ENCODE measurements at places on chromosomes 7 and 10.

DNA sequence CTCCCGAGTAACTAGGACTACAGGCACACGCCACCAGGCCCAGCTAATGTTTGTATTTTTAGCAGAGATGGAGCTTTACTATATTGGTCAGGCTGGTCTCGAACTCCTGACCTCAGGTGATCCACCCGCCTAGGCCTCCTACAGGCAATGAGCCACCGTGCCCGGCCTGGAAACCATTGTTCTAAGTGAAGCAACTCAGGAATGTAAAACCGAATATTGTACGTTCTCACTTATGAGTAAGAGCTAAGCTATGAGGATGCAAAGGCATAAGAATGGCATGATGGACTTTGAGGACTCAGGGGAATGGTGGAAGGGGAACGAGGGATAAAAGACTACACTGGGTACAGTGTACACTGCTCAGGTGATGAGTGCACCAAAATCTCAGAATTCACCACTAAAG lies 235.1 kb upstream of the AUTS2 start:
- DNase-seq = no peak

DNA sequence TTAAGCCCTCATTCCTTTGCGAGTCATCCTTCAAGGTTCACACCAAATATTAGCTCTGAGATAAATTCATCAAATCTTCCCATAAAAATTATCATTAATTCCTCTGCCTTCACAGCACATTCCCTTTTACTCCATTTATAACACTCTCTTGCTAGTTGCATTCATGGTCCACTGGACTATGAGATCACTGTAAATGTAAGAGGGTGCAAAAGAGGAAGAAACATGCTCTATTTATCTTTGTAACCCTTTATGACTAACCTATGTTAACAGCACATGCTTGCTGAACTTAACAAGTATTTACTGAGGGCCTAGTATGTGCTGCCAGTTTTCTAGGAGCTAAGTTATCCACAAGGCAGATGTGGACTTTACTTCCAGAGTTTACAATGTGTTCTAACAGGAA lies 86.7 kb upstream of the TMEM168 start:
- DNase-seq = no peak

GRCh38 chr7:11394438-11394837 lies 420.8 kb downstream of the PHF14 start:
- no peak for DNase-seq

GRCh38 chr7:154879629-154880028 lies 123.3 kb downstream of the PAXIP1 start:
- no peak for DNase-seq

GRCh38 chr10:6237199-6237530 lies 34.4 kb downstream of the PFKFB3 start:
- DNase-seq = no peak

DNA sequence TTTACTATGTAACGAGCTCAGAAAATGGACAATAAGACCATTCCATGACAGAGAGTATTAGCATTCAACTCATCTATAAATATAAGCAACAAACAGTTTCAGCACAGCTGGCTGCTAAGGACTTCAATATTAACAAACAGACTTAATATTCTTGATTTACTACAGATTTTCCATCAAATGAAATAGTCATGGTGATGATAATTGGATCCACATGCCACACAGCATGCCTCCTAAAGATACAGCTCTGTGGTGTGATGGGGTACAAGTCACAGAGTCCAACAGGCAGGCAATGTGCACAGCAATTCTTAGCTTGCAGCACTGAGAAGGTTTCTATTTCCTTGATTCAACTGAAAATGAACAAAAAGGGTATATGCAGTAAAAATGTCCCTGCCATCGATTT lies 54.0 kb downstream of the DOCK4 start:
- DNase-seq = no peak

GRCh38 chr10:52984169-52984568 lies 211.6 kb upstream of the MBL2 start:
- DNase-seq = no peak

GRCh38 chr7:6553448-6554044 lies 2.3 kb upstream of the GRID2IP start:
- no peak for DNase-seq

DNA sequence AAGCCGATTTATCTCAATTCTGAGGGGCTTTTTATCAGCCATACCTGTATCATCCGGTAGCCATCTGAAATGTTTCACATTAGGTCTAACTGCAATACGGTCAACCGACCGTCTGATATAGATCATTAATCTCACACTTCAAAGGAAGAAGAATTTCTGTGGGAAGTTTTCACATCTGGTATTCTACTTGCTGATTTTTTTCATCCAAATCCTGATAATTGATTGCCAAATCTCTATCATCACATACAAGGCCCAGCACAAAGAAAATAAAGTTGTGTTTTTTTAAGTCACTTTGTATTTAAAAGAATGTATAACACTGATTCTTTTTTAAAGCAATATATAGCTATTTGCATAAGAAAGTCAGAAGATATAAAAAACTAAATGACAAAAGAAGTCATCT lies 132.3 kb downstream of the DKK1 start:
- no peak for DNase-seq

DNA sequence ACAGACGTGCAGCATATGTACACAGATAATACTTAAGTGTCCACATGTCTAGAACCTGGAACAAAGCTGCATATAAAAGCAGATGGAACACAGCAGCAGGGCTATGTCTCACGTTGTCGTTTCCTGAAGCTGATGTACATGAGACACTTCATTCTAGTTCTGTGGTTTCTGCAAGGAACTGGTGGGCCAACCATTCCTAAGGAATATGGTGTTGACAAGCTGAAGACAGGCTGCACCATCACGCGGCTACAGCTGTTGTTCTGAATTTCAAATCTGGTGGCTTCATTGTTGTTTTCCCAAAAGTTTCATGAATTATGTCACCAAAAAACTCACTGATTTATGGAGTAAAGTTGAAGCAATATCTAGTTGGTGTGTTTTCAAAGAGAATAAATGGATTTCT lies 33.7 kb downstream of the PRKAG2 start:
- DNase-seq = no peak

- DNase-seq = no peak
These were observed 30.7 kb downstream of the TSPAN15 start for GRCh38 chr10:69481811-69482524.

- DNase-seq = peak; percentile 54
These were observed 30.3 kb downstream of the TRIM8 start for GRCh38 chr10:102674566-102674965.

DNA sequence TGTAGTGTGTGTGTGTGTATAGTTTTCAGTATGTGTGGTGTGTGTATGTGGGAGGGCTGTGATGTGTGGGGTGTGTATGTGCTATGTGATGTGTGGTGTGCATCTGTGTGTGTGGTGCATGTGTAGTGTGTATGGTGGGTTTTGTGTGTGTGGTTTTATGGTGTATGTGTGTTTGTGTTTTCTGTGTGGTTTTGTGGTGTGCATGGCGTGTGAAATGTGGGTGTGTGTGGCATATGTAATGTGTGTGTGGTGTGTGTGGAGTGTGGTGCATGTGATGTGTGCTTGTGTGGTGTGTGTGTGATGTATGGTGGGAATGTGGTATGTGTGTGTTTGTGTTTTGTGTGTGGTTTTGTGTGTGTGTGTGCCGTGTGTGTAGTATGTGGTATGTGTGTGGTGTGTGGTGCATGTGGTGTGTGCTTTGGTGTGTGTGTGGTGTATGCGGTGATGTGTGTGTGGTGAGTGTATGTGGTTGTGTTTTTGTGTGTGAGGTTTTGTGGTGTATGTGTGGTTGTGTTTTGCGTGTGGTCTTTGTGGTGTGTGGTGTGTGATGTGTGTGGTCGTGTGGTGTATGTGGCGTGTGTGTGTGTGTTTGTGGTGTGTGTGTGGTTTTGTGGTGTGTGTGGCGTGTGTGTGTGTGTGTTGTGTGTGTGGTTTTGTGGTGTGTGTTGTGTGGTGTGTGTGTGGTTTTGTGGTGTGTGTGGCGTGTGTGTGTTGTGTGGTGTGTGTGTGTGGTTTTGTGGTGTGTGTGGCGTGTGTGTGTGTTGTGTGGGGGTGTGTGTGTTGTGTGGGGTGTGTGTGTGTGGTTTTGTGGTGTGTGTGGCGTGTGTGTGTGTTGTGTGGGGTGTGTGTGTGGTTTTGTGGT lies 18.0 kb upstream of the PPP2R2D start:
- no peak for DNase-seq

DNA sequence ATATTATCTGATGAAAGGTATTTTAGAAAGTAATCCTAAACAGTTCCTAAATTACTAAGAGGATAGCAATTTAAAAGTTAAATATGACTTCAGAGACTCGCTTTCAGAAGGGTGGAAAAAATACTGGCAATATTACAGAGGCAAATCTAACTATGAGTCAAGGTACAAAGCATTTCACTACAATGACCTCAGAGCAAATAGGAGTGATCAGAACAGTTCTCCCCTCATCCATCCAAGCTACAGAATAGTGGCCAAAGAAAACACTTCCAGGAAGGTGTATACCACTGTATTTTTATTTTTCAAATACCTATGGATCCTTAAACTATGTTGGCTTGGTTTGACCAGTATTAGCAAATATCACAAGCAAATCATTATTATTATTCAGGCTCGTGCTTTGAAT lies 112.8 kb upstream of the ODAD2 start:
- DNase-seq = no peak

GRCh38 chr10:29622382-29622922 lies 12.3 kb downstream of the SVIL start:
- no peak for DNase-seq

DNA sequence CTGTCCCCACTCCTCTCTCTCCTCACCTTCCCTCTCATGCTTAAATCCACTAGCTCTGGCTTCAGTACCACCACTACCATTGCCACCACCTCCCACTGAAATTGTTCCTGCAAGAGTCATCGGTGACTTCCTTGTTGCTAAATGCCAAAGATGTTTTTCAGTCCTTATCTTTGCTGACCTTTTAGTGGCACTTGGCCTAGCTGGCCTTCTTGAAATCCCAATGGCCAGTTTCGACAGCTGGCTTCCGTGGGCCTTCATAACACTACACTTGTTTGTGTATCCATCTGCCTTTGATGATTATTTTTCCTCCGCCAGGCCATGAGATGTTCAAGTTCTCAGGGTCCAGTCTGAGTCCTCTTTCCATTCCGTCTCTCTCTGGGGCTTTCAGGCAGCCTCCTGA lies 118.2 kb upstream of the NANOS1 start:
- no peak for DNase-seq

- no peak for DNase-seq
These were observed 13.0 kb upstream of the ELN start for GRCh38 chr7:74014931-74015330.

- DNase-seq = no peak
These were observed 282.1 kb downstream of the ARHGAP12 start for GRCh38 chr10:31646519-31646918.

DNA sequence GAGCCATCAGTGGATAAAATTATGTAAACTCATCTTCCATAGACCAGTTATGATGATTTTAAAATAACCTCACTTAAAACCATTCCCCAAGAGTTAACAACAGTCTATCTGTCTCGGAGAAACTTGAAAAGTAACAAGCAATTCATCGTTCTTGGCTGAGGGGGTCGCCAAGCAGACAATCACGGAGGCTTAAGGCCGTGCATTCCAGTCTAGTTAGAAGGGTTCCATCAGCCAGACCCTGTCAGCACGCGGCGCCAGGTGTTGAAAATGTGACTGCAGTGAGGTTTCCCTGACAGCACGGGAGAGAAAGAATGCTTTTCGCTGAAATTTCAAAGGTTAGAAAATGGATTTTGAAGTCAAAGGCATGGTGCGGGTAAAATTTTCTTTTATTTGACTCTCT lies 1025.0 kb upstream of the CELF2 start:
- DNase-seq = no peak

GRCh38 chr10:131000743-131001142 lies 310.8 kb downstream of the TCERG1L start:
- no peak for DNase-seq

DNA sequence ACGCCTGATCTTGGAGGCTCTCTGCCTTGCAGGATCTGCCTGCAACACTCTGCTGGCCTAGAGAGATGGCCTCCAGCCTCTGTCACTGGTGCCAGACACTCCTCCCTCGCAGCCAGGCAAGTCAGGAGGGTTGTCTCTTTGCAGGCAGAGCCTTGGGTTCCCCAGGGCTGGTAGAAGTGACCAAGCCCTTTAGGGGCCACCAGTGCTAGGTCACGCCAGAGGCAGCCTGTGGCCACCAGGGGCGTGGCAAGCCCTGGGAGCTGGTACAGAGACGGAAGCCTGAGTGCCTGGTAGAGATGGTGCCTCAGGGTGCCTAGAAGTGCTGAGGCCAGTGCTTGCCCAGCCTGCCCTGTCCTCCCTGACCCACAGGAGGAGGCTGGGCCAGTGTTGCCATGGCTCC lies 9.1 kb downstream of the ADCYAP1R1 start:
- DNase-seq = no peak

DNA sequence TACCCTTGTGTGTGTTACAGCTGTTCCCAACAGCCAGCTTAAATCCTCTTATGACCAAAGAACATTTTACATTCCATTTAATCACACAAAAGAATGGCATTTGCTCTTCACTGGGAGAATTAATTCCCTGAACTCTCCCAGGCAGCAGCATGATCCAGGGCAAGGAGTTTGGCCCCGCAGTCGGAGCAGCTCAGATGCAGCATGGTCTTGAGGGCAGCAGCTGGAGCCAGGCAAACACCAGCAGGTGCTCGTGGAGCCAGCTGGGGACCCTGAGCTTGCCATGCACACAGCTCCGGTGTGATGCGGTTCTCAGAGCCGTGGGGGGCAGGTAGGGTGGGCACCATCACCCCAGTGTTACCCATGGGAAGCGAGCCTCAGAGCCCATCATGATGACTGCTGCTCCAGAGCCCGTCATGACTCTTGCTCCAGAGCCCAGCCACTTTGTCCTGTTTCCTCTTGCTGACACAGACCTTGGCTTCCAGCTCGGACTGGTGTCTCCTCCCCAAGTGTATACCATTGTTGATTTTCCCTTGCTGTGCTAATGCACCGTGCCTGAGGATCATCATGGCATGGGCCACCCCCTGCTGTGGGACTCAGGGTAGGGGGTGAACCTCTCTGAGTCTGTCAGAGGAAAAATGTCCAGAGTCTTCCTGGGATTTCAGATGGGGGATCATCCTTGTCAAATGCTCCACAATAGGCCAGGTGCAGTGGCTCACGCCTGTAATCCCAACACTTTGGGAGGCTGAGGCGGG lies 75.8 kb downstream of the ZRANB1 start:
- DNase-seq = no peak

DNA sequence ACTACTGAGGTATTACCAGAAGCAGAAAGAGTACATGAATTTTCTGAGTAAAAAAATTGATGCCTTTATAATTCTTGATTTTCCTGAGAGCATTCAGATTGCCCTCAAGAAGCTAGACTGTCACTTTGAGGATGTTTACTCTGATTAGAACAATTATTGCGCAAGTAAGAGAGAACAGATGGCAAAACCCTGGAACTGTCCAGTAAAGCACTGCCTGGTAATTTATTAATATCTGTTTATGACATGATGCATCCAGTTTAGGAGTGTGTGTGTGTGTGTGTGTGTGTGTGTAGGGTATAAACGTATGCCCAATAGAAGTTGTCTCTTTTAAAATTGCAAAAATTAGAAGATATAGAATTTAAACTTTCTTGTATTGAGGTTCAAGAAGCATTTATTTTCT lies 379.7 kb downstream of the PHTF2 start:
- no peak for DNase-seq

- no peak for DNase-seq
These were observed 87.2 kb upstream of the RPA3 start for GRCh38 chr7:7805511-7806153.
